Caki2 (cell line): ENCODE measurements at places on chromosomes 16 and 17. TPM values are rescaled to one million over a fixed set of nuclear protein-coding genes. Genes with fewer than 3 reads are reported as not detected.

MSL1 gene
- 32.3 and 42.7 TPM in 2 replicates for total RNA-seq

ODAD4 gene
- total RNA-seq: 0.78 and 2.6 TPM in 2 replicates

MT1E gene
- not detected in 2 replicates for total RNA-seq

PABPN1L gene
- total RNA-seq: not detected in 2 replicates

KRTAP2-1 gene
- not detected in 2 replicates for total RNA-seq

CCR7 gene
- not detected in 2 replicates for total RNA-seq

KREMEN2 gene
- total RNA-seq: 18.2 and 32.8 TPM in 2 replicates

CFAP119 gene
- 7.2 and 12.3 TPM in 2 replicates for total RNA-seq

SOST gene
- total RNA-seq: 1.8 and 2.4 TPM in 2 replicates

LHX1 gene
- total RNA-seq: 4.0 and 6.9 TPM in 2 replicates

SLC6A4 gene
- total RNA-seq: not detected in 2 replicates

C1QTNF8 gene
- not detected in 2 replicates for total RNA-seq

OR1A1 gene
- not detected in 2 replicates for total RNA-seq

CCDC154 gene
- not detected in 2 replicates for total RNA-seq

C17orf67 gene
- total RNA-seq: 3.2 and 3.5 TPM in 2 replicates

SDR42E2 gene
- not detected in 2 replicates for total RNA-seq

MMP15 gene
- 11.7 and 12.3 TPM in 2 replicates for total RNA-seq
